Thoracic aorta (tissue), 2 donors: ENCODE measurements at places on chromosomes 7 and 10.

DNA sequence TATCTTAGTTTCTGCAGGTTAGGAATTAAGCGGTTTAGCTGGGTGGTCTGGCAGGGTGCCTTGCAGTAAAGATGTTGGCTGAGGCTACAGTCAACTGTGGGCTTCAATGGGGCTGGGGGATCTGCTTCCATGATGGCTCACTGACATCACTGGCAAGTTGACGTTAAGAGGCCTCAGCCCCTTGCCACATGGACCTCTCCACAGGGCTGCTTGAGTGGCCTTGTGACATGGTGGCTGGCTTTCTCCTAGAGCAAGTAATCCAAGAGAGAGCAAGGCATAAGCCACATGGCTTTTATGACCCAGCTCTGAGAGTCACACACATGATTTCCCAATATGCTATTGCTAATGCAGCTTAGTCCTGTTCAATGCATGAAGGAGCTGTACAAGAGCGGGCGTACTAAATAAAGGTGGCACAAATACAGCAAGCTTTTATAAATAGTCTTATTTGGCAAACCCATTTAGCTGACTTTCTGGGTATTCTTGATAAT lies 109.1 kb downstream of the SEPTIN7 start:
- DNase-seq = no peak

DNA sequence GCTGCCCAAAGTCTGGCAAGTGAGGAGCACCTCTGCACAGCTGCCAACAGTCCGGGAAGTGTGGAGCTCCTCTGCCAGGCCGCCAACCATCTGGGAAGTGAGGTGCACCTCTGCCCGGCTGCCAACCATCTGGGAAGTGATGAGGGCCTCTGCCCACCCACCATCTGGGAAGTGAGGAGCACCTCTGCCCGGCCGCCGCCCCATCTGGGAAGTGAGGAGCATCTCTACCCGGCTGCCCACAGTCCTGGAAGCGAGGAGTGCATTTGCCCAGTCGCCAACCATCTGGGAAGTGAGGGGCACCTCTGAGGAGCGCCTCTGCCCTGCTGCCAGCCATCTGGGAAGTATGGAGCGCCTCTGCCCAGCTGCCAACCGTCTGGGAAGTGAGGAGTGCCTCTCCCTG lies 893.7 kb downstream of the TYW1 start:
- DNase-seq = no peak

GRCh38 chr7:50411332-50411731 lies 38.8 kb downstream of the FIGNL1 start:
- no peak for DNase-seq

DNA sequence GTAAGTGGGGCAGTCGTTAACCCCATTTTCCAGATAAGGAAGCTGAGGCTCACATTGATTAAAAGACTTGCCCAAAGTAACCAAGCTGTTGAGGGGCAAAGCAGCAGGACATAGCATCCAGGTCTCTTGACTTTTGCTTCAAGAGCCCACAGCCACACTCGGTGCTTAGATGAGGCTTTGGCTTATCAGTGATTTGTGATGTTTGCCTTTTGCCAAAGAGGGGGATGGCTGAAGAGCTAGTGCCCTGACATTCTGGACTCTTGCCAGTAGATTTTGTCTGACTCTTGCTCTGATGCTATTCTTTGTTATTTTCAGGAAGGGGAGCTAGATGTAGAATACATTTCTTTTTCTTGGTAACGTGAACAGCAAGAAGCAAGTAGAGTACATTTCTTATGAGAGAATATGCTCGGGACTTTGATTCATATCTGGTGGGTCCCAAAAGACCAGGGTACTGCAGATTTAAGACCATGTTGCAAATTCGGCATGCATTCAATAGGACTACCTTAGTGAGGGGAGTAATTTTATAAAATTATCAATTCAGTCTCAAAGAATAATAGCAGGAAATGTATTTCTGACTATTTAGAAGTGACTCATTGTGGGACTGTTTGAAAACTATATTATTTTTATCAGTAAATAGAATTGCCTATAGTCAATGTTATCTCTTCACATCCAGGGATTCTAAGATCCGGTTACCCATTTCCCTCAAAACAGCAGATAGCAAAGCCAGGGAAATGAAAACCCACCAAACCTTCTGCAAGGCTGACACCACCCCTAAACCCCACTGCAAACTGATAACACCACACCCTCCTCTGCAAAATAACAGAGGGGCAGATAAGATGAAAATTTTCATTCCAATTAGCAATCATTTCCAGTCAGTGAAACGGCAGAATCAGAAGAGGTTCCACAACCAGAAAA lies 180.0 kb upstream of the BMPER start:
- DNase-seq = no peak

- no peak for DNase-seq
Observed at GRCh38 chr7:16430133-16430532, 8.8 kb upstream of the CRPPA start.

DNA sequence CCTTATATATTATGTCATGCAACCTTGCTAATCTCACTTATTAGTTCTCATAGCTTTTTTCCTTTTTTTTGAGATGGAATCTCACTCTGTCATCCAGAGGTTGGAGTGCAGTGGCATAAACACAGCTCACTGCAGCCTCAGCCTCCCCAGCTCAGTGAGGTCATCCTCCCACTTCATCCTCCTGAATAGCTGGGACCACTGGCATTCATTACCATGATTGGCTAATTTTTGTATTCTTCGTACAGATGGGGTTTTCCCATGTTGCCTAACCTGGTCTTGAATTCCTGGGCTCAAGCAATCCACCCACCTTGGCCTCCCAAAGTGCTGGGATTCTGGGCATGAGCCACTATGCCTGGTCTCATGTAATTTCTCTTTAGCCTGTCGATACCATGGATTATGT lies 89.1 kb upstream of the TRIM24 start:
- no peak for DNase-seq

DNA sequence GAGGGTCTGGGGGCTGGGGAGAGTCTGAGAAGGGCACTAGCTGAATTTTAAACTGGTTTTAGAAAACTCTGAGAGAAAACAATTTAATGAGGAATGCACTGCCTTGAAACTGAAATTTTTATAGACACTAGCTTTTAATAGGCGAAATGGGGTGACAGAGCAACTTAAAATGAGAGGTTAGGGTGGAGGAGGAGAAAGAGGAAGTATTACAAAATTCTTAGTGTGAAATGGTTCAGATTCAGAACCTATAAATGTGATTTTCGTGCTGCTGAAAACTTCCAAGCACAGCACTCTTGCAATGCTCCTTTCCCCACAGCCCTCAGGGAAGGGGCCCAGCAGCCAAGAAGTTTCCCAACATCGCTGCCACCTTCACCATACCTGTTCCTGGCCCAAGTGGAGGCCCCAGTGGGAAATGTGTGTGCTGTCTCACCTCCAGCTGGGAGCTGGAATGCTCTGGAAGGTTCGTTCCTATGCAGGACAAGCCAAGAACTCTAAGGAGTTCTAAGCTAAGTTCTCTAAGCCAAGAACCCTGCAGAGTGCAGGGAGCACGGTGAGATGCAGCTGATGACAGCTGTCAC lies 60.0 kb downstream of the ATXN7L1 start:
- no peak for DNase-seq

DNA sequence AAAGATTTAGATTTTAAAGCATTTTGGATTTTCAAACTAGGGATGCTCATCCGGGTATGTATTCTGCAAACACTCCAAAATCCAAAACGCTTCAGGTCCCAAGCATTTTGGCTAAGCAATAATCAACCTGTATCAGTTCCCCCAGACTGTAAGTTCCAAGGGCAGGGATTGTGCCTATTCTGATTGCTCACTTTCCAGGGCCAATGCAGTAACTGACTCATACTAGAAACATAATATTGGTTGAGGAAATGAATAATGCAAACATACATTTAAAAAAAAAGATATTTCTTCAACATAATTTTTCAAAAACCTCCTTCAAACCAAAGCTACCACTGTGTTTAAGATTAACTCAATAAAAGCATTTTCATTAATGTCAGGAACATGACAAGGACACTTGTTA lies 69.5 kb downstream of the HIBADH start:
- DNase-seq = no peak

DNA sequence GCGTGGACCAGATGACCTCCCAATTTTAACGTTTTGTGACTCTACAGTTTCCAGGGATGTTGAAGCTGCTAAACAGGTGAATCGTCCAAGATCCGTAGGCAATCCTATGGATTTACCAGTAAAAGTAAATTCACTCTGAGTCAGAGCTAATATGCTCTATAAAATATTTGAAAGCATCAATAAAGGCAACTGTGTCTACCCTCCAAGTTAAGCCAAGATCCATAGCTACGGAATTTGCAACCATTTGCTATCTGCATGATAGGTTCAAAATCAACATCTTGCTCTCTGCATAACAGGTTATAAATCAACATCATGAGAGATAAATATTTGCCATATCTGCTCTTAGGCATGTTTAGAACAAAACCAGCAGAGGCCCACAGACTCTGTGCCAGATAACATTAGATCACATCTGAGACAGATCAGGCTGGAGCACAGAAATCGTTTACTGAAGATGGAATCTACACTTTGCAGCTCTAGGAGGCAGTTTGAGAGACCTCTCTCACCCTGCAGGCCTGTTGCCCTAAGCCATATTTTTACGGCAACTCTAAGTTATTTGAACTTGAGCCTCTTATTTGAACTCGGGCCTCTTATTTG lies 80.7 kb upstream of the PDCD4 start:
- no peak for DNase-seq

DNA sequence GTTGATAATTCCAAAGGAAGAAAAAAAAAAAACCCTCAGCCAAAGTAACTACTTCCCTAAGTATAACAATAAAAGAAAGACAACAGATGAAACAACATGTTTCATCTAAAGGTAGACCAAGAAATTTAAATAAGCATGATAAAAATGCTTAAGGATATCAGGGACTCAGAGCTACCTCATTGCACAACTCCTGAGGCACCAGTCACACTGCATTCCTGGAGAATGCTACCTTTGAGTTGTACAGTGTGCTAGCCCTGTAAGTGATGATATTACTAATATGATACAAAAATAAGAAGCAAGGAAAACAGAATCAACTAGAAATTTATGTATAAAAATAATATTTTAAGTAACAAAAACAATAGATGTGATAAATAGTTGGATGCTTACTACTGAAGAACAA lies 29.5 kb upstream of the C7orf33 start:
- no peak for DNase-seq

DNA sequence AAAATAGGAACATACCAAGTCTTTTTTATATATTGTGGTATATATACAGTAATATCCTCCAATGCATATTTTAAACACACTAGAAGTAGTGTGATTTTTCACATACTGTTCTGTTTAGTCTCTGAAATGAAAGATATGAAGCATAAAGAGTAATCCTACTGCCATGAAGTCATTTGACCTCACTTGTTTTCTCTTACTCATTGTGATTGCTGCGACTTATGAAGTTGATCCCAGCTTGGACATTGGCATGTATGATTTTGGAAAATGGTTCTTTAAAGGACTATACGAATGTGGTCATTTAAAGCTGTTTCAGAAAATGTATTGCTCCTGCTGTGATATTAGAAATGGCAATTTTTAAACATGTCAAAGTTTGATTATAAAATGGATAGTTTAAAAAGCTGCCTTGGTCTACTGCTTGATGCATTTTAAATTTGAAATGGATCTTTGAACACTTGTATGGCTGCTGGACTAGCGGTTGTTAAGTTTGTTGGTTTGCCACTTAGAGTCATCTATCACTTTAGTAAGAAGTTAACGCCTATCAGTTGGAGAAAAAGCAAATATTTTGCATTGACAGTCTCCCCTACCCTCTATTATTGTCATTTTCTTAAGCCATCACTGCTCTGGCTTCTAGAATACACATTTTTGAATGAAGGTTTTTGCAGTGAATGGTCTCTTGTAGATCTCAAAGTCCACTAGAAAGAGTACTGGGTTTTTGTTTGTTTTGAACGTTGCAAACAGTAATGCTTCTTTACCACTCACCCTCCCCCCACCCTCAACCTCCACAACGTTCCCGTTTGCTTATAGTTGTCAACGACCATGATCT lies 881 bp upstream of the PCGF5 start:
- no peak for DNase-seq

- no peak for DNase-seq
Observed at GRCh38 chr7:100367676-100368613, 5.3 kb upstream of the PILRA start.

DNA sequence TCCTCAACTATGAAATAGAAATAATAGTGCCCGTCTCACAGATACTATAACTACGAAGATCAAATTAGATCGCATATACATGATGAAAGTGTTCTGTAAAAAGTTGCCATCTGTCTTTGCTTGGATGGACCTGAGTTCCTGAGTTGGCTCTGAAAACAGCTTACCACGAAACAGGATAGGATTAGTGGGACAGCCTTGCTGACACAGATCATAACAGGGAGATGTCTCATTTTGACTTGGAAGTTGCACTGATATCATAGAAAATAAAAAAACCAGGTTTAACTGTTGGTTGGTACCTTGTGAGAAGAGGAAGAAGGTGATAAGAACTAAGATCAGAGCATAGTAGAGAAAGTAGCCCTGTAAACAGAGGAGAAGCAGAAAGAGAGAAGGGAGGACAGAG lies 79.3 kb upstream of the AGBL3 start:
- no peak for DNase-seq

DNA sequence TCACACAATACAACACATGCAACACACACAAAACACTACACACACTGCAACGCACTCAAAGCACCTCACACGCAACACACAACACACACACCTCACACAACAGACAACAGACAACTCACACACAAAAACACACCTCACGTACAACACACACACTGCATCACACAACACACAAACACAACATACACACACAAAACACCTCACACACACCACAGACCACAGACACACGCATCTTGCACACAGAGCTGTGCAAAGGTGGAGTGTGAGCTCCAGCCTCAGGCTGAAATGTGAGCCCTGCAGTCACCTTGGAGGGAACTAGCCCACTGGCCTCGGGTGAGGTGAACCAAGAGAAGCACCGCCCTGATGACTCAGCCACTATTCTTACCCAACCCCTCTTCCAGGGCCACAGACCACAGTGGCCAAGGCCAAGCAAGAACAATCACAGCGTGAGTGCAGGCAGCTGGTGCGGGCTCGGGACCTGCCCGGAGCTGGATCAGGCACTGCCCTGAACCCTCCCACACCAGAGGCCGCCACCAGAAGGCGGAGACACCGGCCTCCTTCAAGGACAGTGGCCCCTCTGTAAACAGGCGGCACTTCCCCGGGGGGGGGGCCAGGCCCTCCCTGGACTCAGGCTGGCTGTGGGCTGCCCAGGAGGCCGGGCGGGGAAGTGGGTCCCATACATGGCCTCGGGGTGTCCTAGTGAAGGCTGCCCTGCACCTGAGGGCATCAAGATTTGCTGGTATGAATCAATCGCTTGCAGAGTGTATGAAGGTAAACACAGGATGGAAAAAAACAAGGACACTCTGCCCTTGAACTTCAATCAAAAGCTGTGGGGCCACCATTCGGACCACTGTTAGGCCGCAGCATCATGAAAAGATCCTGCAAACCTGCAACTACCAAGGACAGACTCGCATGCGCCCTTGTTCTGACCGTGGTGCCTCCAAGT lies 106.7 kb downstream of the TNS3 start:
- peak; percentile 85 for DNase-seq
